ENCODE measurements at places on chromosomes 7 and 10.

- no peak for DNase-seq
These were observed 322.3 kb upstream of the PODXL start for GRCh38 chr7:131878777-131879176.

- DNase-seq = no peak
These were observed 202.7 kb upstream of the PRSS58 start for GRCh38 chr7:142460402-142461117.

DNA sequence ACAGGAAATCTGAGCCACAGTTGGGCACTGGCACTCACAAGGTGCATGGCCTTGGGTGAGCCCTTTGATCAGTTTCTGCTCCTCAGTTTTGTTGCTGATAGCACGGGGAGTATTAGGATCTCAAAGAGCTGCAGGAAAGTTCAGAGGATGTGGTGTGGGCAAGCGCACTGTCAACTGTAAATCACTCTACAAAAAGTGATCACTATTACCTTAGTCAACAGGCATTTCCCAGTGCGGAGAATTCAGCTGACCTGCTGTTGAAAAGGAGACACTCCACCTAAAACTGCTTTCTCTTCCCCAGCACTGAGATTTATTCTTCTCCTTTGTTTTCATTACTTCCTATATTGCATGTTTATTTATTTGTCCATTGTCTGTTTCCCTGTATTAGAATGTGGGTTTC lies 331.0 kb downstream of the PRPF18 start:
- no peak for DNase-seq

DNA sequence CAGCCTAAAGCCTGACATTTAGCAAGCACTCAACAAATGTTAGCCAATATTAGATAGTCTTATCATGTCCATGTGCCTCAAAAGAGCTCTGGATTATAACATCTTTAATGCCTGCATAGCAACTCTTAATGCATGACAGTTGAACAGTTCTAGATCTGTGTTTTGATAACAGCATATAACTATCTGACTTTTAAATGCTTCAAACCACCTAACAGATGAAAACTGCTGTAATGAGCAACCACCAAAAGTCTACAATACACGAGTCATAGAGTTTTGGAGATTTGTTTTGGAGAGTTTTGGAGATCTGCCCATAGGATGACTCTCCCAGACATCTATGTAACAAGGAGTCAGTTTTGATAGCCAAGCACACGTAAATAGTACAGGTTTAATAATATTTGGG lies 227.3 kb downstream of the TWIST1 start:
- no peak for DNase-seq

GRCh38 chr10:92486637-92487036 lies 87.3 kb downstream of the IDE start:
- no peak for DNase-seq
